ENCODE measurements at places on chromosomes 6 and 20.

GRCh38 chr6:138485586-138486248 is 13.6 kb downstream of the NHSL1 start:
- no peak for DNase-seq

GRCh38 chr6:33898771-33899170 is 95.0 kb upstream of the MLN start:
- DNase-seq, result no peak

GRCh38 chr6:161636882-161637430 is 363.1 kb upstream of the AGPAT4 start:
- DNase-seq, result no peak

- no peak for DNase-seq
Measured at GRCh38 chr20:57693002-57693582, 16.7 kb downstream of the PMEPA1 start.

DNA sequence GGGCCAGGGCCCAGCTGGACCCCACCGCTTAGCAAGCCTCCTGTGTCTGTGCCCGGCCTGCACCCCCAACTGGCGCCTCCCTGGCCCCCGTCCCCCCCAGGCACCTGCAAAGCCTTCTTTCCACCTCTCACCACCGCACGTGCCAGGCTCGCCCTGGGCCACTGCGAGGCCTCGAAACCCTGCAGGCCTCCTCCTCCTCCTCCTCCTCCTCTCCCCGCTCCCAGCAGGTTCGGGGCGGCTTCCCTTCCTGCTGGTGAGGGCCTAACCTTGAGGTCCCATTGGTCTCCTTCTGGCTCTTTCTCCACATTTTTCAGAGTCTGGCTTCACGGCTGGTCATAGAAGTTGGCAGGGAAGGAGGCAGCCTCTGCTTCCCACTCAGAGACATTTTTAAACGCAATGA is 76.8 kb upstream of the GATA5 start:
- no peak for DNase-seq

DNA sequence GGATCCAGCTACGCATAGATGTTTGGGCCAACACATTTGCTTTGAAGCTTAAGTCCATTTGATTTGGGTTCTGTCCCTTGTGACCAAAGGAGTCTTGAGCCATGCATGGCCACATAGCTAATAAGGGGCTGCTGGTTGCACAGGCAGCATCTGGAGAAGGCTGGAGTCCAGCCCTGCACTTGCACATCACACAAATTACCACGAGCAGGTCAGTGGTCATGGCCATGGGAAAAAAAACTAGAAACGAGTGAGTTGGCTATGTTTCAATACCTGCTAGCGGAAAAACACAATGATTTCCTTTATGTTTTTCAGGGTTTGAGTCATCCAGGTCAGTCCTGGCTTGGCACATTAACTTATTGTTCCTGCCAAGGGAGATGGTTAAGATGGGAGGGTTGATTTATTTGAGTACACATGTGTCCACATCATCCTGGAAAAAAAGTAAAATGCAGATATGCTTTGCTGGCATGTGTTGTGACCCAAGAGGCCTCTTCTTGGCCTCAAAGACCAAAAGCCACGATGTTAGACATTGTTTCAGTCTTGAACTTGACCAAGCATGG is 5.6 kb upstream of the STX16 start:
- DNase-seq, result no peak

DNA sequence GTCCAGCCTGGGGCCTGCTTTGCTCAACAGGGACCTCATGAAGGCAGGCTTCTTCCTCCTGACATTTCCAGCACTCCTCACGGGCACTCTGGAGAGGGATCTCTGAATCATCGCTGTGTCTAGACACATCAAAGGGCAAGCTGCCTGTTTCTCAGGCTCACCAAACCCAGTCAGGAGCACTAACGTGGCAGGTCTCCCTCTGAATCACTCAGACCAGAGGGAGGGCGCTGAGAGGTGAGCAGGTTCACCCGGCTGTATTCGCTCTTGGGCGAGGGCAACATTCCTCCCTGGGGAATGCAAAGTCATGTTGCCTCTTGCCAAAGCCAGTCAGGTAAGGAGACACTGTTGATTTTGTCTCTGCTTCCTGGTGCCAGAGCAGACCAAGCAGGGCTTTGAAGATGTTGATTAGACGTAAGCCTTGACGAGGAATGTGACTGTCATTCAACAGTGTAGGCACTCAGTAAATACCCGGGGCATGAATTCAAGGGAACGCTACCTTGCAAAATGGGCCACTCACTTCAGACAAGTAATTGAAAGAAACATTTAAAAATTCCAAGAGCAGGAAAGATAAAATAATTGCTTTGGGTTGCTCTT is 50.1 kb downstream of the CYP24A1 start:
- DNase-seq, result no peak

DNA sequence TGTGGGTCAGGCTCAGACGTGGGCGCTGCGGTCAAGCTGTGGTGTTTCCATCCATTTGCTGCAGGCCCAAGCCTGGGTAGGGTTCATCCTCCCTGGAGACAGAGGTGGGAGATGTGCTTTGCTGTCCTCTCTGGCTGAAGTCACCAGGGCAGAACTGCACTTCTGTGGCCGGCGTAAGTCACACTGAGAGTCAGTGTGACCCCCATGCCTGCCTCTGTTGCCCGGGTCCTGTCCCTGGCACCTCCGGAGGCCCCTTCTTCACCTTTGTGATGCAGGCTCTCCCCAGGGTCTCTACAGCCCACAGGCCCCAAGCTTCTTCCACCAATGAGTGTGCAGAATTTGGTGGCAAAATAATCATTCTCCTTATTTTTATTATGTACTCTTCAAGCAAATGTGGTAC is 53.8 kb upstream of the DACT2 start:
- no peak for DNase-seq

DNA sequence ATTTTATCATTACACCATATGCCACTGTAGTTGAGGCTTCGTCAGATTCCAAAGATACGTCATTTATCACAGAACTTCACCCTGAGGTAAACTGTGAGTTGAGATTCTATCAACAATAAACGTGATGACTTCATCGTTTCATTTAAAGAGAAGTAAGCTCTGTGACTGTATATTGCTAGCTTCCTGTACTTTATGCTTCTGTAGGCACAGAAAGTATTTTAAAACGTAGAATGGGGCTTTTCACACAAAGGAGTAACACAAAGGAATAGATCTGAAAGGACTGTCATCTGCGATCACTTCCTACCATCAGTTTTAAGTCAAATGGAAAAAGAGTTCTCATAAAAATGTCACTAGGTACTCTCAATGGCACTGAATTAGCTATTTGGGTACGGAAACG is 234.4 kb upstream of the MCHR2 start:
- no peak for DNase-seq

- no peak for DNase-seq
Measured at GRCh38 chr6:81938014-81938856, 185.8 kb upstream of the TENT5A start.

GRCh38 chr6:18264923-18265377 is 620 bp upstream of the DEK start:
- DNase-seq, result no peak

- no peak for DNase-seq
Measured at GRCh38 chr6:85464722-85465150, 14.9 kb downstream of the NT5E start.

DNA sequence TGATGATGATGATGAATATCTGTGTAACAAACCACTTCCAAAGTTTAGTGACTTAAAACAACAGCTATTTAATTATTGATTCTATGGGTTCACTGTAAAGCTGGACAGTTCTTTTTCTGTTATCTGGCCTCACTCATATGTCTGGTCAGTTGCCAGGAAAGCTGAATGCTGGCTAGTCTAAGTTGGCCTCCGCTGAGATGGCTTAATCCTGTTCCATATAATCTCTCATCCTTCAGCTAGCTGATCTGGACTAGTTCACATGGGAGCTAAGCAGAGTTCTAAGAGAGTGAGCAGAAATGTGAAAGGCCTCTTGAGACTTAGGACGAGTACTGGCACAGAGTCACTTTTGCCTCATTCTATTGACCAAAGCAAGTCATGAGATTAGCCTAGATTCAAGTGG is 334.7 kb upstream of the FLRT3 start:
- DNase-seq, result no peak

- DNase-seq, result no peak
Measured at GRCh38 chr6:71211799-71212198, 76.8 kb upstream of the OGFRL1 start.

Data from cortex of kidney (tissue), 1 donor.